Activated T-cell treated with anti-CD3 and anti-CD28 coated beads for 24 hours (primary cell): ENCODE measurements at places on chromosomes 11 and 22.

DNA sequence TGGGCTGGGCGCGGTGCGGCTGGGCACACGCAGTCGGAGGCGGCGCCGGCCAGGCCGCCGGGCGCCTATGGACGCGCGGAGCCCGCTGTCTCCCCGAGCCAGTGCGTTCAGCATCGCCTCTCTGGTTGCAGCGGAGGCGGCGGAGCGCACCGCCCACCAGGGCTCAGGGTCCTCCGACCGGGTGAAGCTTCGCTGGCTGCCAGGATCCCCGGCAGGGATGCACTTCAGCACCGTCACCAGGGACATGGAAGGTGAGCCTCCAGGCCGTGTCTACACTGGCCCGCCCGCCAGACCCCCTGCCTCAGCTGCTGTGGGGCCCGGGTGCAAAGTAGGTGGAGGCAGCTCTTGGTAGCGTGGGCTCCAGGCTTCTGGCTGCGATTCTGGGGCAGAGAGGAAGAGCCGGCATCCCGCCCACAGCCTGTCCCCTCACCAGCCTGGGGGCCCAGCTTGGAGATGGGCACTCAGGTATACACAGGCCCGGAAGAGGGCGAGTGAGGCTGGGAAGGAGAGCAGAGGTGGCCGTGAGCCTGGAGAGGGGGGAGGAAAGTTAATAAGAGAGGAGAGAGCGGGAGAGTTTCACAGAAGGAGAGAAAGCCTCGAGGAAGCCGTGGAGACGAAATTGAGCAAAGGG is 1.0 kb upstream of the TBX1 start:
- DNase-seq, result no peak

DNA sequence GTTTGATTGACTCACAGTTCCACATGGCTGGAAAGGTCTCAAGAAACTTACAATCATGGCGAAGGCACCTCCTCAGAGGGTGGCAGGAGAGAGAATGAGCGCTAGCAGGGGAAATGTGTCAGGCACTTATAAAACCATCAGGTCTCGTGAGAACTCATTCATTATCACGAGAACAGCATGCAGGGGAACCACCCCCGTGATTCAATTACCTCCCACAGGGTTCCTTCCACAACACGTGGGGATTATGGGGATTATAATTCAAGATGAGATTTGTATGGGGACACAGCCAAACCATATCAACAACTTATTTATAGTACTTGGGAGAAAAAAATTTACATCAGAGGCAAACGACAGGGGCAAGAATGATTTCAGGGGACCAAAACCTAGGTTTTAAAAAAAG is 3.0 kb downstream of the ME3 start:
- DNase-seq, result no peak

- no peak for DNase-seq
Measured at GRCh38 chr11:129785383-129786111, 30.1 kb upstream of the TMEM45B start.

GRCh38 chr11:119218141-119218878 is 12.2 kb downstream of the CBL start:
- DNase-seq, result no peak

DNA sequence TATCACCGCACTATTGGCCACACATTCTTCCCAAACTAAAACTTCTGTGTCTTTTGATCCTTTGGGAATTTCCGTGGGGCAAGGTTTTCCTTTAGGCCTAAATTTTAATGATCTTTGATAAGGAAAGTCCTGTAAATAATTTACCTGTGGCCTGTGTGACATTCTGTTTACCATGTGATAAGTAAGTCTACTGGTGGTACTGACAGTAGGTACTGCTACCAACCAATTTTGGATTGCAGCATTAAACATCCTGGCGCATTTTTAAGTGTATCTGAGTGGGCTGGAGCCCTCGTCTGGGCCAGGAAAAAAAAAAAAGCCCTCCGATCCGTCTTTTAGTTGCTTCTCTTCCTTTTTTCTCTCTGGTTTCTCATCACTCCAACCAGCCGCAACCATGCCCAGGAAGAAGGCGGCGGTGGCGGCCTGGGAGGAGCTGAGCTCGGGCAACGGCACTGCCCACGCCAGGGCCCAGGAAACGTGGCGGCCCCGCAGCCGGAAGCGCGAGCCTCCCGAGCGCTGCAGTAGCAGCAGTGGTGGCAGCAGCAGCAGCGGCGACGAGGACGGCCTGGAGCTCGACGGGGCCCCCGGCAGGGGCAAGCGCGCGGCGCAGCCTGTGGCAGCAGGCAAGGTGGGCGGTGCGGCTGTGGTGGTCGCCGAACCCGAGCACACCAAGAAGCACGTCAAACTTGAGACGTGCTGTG is 33.6 kb downstream of the ASRGL1 start:
- peak; percentile 28 for DNase-seq

DNA sequence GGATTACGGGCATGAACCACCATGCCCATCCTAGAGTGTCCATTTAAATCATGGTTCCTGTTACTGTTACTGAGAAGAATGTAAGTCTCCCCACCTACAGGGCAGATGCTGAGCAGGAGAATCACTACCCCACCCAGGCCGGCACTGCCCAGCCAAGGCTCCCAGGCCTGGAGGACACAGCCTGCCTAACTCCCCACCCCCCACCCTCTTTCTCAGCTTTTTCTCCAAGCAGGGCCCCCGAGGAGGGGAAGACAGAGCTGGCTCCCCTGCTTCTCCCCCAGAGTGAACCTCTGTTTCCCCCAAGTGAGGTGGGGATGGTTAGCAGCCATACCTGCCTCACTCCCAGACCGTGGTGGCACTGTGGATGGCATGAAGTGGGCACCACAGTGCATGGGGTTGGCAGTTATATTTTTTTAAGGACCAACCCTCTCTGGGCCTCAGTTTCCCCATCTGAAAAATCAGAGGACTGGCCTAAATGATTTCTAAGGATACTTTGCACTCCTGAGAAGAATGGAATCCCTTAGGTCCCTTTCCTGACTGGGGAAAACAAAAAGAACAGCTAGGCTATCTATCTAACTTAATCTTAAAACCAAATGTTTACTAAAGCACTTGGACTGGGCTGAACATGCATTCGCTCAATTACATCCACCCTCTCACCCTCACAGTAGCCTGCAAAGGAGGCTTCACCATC is 5.0 kb downstream of the CBX7 start:
- no peak for DNase-seq

GRCh38 chr11:25943777-25944661 is 387.9 kb upstream of the ANO3 start:
- no peak for DNase-seq

GRCh38 chr11:132122735-132123134 is 752.3 kb downstream of the NTM start:
- no peak for DNase-seq

DNA sequence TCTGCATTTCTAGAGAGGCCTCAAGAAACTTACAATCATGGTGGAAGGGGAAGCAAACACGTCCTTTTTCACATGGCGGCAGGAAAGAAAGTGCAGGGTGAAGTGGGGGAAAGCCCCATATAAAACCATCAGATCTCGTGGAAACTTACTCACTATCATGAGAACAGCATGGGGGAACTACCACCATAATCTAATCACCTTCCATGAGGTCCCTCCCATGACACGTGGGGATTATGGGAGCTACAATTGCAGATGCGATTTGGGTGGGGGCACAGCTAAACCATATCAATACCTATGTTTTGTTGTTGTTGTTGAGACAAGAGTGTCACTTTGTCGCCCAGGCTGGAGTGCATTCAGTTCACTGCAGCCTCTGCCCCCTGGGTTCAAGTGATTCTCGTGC is 29.9 kb downstream of the SFI1 start:
- peak; percentile 54 for DNase-seq

DNA sequence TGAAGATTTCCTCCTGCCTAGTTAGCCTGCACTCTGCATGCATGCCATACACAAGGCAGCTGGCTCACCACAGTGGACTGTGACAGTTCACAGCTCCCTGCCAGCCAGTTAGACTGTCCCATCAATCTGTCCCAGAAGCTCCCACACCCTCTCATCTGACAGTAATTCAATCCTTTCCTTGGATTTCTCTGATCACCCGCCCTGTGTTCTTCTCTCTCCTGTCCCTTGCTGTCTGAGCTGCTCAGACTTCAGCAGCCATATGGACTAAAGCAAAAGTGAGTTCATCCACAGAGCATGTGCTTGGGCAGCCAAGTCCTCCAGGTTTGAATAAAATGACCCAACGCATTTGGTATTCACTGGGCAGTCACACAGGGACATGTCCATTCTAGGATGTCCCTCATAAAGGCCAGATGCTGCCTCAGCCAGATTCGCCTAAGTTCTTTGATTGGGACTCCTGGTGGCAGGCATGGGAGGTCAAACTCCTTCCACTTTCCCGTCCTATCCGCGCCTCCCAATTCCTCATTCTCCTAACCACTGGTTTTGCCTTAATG is 54.5 kb upstream of the ZBTB44 start:
- DNase-seq, result no peak

DNA sequence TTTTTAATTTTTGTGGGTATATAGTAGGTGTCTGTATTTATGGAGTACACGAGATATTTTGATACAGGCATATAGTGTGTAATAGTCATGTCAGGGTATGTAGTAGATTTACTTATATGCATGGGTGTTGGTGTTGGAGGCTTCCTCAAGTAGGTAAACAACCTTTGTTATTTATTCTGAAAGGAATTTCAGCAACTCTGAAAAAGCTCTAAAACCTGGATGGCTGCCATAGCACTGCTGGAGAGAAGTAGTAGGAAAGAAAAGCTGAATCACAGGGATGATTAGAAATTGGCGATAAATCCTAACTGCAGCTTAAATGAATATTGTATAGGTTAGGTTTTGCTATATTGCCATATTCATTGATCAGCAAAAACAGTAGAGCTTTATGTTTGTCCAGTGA is 44.4 kb upstream of the ST14 start:
- no peak for DNase-seq

- no peak for DNase-seq
Measured at GRCh38 chr11:104320097-104320496, 156.2 kb upstream of the PDGFD start.

GRCh38 chr11:45725776-45726492 is 60.5 kb upstream of the CHST1 start:
- DNase-seq, result no peak

DNA sequence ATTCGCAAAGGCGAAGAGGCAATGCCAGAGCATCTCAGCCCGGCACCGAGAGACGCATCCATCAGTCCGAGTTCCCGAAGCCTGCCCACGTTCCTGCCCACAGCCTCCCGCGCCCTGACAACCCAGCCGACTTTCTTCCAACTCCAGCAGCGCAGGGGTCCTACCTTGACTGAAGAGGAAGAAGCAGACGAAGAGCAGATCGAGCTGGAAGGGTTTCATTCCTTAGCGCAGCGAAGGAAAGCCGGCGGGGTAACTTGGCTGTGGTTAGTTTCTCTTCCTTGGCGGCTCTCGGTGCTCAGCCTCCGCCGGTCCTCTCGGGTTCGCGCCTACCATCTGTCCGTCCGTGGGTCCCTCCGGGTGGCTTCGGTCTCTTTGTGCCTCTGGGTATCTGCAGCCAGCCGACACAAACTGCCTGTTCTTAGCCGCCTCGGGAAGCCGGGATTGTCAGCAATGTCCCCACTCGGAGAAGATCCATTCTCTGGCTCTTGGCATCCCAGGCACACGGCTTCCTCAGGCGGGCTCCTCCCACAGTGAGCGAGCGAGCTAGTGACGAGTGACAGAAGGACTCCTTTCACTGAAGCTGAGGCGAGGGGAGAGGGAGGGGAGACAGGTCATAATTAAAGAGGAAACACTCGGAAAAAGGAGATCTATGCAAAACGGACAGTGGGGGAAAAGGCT is at the start of gene KIRREL3:
TSS of gene KIRREL3 (minus strand) at position 480 of the 678 bp plus-strand sequence.
- no peak for DNase-seq

- no peak for DNase-seq
Measured at GRCh38 chr11:88680806-88681205, 343.3 kb upstream of the CTSC start.
